Stimulated activated CD8-positive, alpha-beta memory T cell treated with anti-CD3 and anti-CD28 coated beads, Interleukin-2, amount 100 ng/mL, for 48 hours (primary cell): ENCODE measurements at places on chromosomes 5 and 9.

- no peak for DNase-seq
These were observed 342.4 kb downstream of the FGF10 start for GRCh38 chr5:44046619-44047364.

- no peak for DNase-seq
These were observed 108.6 kb upstream of the ERCC6L2 start for GRCh38 chr9:95766906-95767305.

DNA sequence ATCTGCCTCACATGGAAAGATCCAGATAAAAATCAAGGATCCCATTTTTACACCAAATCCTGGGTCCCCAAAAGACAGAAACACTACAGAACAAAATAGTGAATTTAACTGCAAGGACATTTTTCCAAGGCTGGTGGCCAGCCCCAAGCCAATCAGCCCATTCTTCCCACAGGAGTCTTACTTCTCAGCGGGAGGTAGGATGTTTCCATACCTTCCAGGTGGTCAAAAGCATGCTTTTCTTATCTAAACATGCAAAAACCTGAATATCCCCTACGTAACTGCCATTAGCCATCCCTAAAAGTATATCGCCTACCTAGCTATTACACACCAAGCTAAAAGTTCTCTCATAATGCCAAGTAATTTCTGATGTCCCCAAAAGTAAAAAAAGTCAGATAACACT, 20.6 kb downstream of the TMEM161B start:
- no peak for DNase-seq

DNA sequence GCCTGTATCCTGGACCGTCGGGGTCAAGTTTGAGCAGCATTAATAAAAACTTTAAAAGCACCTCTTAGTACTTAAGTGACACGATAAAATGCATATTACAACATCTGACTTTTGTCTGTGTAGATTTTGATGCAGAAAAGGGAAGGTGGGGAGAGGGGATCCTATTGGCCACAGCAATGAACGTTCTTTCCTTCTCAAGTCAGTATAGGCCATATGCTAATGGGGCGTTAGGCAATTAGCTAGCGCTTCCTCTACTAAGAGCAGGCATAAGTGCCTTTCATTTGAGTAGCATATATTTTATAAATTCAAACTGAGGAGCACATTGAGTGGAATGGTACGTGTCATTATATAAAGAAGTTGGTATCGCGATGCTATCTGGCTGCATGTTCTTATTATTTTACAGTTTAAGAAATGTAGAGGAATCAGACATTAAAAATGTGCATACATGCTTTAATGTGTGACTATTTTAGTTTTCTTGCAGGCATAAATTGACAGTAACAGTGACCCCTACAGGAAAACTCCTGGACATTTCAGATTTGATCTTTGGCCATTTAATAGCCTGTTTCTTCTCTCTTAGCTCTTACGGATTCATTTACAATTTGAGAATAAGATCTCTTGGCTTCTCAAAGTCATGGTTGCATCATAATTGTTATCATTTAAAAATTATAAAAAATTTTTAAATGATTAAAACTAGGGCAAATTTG, 1.1 kb upstream of the GNA14 start:
- no peak for DNase-seq

- no peak for DNase-seq
These were observed 233.4 kb upstream of the CDH6 start for GRCh38 chr5:30960036-30960435.

DNA sequence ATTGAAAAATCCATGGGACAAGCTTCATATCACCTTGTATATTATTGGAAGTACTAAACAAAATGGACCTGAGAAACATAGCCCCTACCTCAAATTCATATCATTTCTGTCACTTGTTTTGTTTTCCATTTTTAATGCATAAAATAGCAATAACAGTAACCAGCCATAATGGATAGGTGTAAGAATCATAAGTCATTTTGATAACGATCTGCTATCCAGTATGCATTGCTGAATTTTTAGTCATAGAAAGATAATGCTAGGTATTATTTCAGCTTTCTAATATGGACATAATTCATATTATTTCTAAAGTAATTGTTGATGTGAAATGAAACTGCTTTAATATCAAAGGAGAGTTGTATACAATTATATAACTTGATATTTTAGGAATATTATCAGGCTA, 1.1 kb upstream of the LRRC70 start:
- DNase-seq, result no peak

- DNase-seq, result no peak
These were observed 42.6 kb downstream of the ANKRD55 start for GRCh38 chr5:56190497-56190896.

DNA sequence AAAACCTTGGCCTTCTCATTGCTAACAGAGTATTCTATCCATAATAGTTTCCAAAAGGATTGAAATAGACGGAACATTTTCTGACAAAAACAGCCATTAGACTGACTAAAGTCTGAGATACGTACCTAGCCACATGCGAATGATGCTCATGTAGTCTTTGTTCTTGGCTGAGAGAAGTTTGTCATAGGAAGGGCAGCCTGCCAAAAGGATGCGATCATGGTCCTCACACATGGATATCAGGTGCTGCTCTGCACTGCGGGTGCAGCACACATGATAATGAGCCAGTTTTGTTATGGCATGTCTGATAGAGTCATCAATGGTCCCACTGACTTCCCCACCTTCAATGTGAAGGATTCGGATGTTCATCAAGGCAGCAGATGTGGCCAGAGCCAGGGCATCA, 12.3 kb downstream of the GNE start:
- no peak for DNase-seq

GRCh38 chr9:90445391-90445790, 197.2 kb downstream of the DIRAS2 start:
- DNase-seq, result no peak

- no peak for DNase-seq
These were observed 10.8 kb upstream of the PPP3R2 start for GRCh38 chr9:101605547-101605946.

GRCh38 chr9:99199938-99200539, 21.7 kb downstream of the ALG2 start:
- no peak for DNase-seq

- no peak for DNase-seq
These were observed 369.1 kb downstream of the NDUFS4 start for GRCh38 chr5:53929570-53929969.

GRCh38 chr5:57595523-57595991, 112.9 kb upstream of the ACTBL2 start:
- DNase-seq, result no peak

- DNase-seq, result peak; percentile 35
These were observed 20.5 kb upstream of the GLRX start for GRCh38 chr5:95842854-95843544.

DNA sequence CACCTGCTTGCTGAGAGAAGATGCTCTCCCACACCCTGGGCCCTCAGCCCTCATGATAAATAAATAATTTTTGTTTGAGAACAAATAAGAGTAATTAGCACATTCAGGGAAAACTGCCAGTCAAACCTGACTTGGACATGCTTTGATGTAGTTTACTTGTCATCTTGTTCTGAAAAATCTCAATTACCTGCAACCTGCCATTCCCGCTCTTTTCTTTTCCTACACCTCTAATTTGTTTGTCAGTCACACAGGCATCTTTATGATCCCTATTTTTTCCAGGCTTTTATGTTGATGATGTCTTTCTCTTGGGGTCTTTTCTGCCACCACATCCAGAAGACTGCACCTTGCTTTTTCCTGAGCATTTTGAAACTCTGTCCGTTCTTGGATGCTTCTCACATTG, 28.6 kb upstream of the TGFBI start:
- no peak for DNase-seq

- DNase-seq, result no peak
These were observed 267.0 kb downstream of the CETN3 start for GRCh38 chr5:90142541-90142940.
